ENCODE measurements at places on chromosomes 7 and 10. TPM values are rescaled to one million over a fixed set of nuclear protein-coding genes. Genes with fewer than 3 reads are reported as not detected.
A peak's percentile ranks its signal among the peaks of the same experiment; 100 is the strongest.

GRCh38 chr10:87038786-87039185 lies 18.7 kb downstream of the FAM25A start:
- DNase-seq = no peak
- H3K4me1 ChIP-seq = no peaks in the 10 kb centered on the region
- H3K27ac ChIP-seq = no peak overlapping the region
- no peak overlapping the region for H3K4me3 ChIP-seq
- no peaks in the 10 kb centered on the region for H3K27me3 ChIP-seq

DNA sequence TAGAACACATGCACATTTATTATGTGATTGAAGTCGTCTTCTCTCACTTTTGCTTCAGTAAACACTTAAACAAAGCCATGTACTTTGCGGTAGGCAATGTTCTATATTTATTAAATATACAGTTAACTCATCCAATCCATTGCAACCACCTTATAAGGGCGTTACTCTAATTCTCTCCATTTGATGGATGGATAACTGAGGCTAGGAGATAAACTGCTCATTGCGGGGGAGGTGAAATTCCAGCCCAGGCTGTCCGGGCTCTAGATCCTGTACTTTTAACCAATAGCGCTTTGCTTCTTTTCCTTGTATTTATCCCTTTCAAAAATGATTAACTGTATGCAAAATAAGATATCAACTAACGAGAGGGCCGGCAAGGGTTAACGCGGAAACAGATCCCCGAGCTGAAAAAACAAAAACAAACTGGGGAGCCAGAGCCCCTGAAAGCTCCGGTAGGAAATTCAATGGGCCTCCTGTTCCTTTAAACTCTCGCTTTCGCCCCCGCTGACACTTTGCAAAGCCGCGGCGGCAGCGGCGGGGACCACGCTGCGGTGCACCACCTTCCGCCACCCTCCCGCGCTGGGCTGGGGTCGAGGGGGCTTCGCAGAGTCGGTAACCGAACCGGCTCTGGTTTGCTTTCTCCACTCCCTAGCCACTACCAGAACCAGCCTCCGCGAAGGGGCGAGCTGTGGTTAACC lies 1.0 kb upstream of the PLXDC2 start:
- peak overlapping the region; percentile 83 for H3K4me3 ChIP-seq
- no peaks in the 10 kb centered on the region for H3K36me3 ChIP-seq
- H3K27ac ChIP-seq = peak overlapping the region; percentile 76

- peak overlapping the region; percentile 97 for H3K27ac ChIP-seq
- no peaks in the 10 kb centered on the region for H3K36me3 ChIP-seq
- peaks cover 26% of the 10 kb centered on the region for H3K4me1 ChIP-seq
- no peak for DNase-seq
- H3K4me3 ChIP-seq = peak overlapping the region; percentile 99
Measured at GRCh38 chr7:40135317-40135610, 459 bp downstream of the SUGCT start.

DNA sequence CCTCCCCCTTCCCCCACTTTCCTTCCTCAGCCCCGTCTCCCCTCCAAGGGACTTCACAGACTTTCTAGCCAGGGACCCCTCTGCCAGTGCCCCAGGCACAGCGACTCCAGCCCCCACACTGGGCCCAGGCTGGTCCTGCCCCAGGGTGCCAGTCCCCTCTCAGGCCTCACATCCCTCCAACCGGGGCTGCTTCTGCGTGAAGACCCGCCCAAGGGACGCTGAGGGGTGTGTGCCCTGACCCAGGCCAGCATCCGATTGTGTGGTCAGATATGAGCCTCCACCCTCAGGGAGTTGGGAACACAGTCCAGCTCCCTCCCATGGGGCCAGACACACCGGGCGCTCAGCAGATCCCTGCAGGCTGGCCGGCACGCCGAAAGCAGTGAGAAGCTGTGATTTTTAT lies 97.0 kb downstream of the MICALL2 start:
- no peak overlapping the region for H3K27ac ChIP-seq
- DNase-seq = peak; percentile 23
- H3K4me3 ChIP-seq = no peak overlapping the region
- H3K4me1 ChIP-seq = no peaks in the 10 kb centered on the region
- H3K27me3 ChIP-seq = peaks cover 78% of the 10 kb centered on the region

GRCh38 chr7:2003451-2003930 lies 229.3 kb downstream of the MAD1L1 start:
- DNase-seq = peak; percentile 5
- no peaks in the 10 kb centered on the region for H3K36me3 ChIP-seq
- no peak overlapping the region for H3K27ac ChIP-seq

DNA sequence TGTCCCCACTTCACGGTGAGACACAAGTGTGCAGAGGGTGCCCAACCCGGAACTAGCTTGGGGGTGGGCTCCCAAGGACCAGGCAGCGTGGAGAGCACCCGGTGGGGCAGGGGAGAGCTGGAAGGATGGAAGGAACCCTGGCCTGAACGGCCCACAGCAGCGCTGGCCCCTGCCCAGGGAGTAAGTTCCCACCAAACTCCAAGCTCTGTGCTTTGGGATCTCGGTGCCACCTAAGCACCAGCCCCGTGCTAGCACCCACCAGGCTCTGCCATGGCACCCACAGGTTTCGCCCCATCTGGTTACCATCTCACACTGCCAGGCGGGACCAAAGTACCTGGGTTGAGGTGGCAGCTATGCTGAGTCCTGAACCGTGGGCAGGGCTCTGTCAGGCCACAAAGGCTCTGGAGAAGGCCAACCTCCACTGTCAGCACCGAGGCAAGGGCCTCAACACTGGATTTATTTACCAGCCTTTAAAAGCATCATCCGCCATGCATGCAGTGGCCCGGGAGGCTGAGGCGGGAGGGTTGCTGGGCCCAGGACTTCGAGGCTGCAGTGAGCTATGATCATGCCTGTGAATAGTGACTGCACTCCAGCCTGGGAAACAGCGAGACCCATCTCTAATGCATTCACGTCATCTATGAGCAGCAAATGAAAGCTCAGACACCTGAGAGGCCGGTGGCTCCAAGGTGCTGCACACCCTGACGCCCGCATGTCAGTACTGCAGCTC lies 16.0 kb downstream of the GPER1 start:
- H3K27me3 ChIP-seq = no peaks in the 10 kb centered on the region
- peak overlapping the region; percentile 46 for H3K27ac ChIP-seq
- H3K4me3 ChIP-seq = no peak overlapping the region
- H3K4me1 ChIP-seq = peaks cover 16% of the 10 kb centered on the region
- DNase-seq = no peak
- H3K36me3 ChIP-seq = no peaks in the 10 kb centered on the region

The SPDYE2B gene
- total RNA-seq = not detected

The NUTM2B gene
- 0.86 TPM for total RNA-seq

DNA sequence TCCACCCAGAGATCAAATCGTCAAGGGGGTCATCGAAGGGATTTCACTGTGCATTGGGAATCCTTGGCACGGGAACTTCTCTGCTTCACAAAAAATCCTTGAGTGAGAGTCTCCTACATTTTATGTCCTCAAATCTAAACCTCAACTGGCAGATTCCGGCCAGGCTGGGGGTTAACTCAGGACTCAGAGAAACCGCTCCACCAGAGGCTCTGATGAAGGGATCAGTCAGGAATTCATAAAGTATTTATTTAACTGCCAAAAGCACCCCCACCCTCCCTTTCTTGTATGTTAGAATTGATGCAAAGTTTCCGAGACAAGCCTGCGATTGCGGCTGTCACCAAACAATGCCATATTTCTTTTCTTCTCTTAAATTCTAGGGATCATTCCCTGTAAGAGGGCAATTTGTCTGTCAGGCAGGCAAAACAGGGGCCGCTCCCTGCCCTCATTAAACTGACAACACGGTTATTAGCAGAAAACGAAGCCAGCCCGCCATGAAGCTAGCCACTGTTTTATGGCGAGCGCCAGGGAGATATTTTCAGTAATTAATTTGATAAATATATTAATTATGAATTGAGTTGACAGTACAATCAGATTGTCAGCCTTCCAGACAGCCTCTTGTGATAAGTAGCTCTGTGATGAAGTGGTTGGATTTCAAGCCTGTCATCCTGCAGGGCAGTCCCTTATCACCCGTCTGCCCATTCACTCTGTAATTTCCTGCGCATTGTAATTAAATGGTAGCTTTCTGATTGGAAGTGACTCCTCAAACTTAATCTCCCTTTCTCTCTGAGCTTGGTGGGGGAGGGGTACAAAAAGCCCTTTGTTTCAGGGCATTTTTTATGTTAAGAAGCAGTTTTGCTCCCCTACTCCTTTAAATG lies 153.0 kb upstream of the GPR26 start:
- H3K4me1 ChIP-seq = no peaks in the 10 kb centered on the region
- H3K36me3 ChIP-seq = no peaks in the 10 kb centered on the region
- H3K27me3 ChIP-seq = no peaks in the 10 kb centered on the region

GRCh38 chr10:117431160-117431559 lies 55.9 kb upstream of the PDZD8 start:
- no peaks in the 10 kb centered on the region for H3K4me1 ChIP-seq
- no peak for DNase-seq
- peaks cover 9% of the 10 kb centered on the region for H3K27me3 ChIP-seq

DNA sequence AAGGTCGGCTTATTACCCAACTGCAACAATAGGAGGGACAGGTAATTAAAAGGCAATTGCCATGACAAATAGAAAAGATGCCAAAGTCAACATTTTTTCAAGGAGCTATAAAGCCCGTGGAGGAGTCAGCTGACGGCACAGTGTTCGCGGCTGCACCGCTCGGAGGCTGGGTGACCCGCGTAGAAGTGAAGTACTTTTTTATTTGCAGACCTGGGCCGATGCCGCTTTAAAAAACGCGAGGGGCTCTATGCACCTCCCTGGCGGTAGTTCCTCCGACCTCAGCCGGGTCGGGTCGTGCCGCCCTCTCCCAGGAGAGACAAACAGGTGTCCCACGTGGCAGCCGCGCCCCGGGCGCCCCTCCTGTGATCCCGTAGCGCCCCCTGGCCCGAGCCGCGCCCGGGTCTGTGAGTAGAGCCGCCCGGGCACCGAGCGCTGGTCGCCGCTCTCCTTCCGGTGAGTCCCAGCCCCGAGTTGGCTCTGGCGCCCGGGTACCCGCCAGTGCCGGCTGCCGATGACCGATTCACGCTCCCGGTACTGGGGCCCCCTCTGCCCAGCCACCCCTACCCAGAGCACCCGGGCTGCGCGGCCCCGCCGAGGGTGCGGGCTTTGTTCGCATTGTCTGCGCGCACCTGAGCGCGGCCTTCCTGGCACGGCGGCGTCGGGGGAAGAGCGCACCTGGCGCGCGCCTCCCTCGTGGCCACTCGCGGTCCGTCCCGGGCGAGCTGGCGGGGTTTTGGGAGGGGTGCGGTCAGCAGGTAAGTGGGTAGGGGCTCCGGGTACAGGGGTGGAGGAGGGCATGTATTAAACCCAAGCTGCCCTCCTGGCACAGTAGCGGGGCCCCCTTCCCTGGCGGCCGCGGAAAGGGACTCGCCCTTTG lies at the start of gene VWA2:
VWA2 (plus strand) TSS at position 138 of the 877 bp plus-strand sequence. CDS start 9,460 bp downstream, outside the sequence.
- no peak within 1 kb of the TSS for H3K27ac ChIP-seq
- H3K4me3 ChIP-seq = peak within 1 kb of the TSS; percentile 65
- H3K27me3 ChIP-seq = peaks cover 73% of the 10 kb centered on the region
- H3K4me1 ChIP-seq = peaks cover 9% of the 10 kb centered on the region
- DNase-seq = peak; percentile 55
- no peaks in the 10 kb centered on the region for H3K36me3 ChIP-seq

GRCh38 chr10:77836299-77836820 lies 90.2 kb downstream of the DLG5 start:
- H3K27me3 ChIP-seq = no peaks in the 10 kb centered on the region
- no peak overlapping the region for H3K4me3 ChIP-seq
- no peaks in the 10 kb centered on the region for H3K4me1 ChIP-seq

The CFAP70 gene
- total RNA-seq = 0.81 TPM

The PON1 gene
- total RNA-seq = not detected

DNA sequence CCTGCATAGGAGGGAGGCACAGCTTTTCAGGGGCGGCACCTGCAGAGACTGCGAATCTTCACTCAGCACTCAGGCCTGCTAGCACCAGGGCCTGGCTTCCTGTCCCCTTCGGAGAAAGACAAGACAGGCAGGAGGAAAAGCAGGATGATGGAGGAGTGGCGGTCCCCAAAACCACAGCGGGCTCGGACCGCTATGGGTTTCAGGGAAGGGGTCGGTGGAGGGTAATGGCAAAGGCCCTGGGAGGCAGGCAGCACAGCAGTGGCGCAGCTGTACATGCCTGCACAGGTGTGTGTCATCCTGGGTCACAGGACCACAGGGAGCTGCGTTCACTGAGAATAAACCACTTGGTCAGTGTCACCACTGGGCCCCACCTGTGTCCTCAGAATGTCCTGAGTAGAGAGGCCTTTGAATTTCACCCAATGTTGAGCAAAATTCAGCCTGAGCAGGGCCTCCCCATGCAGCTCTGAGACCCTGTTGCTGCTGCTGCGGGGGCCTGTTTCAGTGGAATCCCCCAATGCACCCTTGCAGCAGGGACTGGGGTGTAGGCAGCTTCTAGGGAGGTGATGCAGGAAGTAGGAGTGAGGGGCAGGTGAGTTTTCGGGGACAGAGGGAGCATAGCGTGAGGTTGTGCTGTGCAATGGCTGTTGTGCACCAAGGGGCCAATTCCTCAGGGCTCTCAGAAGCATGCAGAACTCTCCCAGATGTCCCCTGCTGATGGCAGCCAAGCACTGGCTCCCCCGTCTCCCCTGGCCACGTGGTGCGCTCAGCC lies 90.6 kb upstream of the PPP2R2D start:
- H3K36me3 ChIP-seq = no peaks in the 10 kb centered on the region
- no peak for DNase-seq
- H3K27ac ChIP-seq = no peak overlapping the region
- H3K4me3 ChIP-seq = no peak overlapping the region

DNA sequence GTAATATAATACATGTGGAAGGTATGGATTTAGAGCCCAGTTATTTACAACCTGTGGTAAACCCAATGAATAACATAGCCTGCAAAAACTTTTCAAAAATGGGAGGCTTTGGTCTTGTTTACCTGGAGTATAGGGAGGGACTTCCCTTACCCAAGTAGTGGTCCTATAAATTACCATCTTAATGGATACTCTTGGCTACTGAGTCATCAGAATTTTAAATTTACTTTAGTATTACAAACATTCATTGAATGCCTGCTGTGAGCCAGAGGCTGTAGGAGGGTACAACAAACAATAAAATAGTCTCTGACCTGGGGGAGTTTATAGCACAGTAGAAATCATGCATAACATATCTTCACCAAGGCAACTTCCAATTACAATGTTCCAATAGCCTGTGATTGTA lies 365.1 kb downstream of the BBS9 start:
- no peak overlapping the region for H3K4me3 ChIP-seq
- H3K4me1 ChIP-seq = peaks cover 41% of the 10 kb centered on the region
- peak overlapping the region; percentile 51 for H3K27ac ChIP-seq
- no peaks in the 10 kb centered on the region for H3K27me3 ChIP-seq
- no peak for DNase-seq

The TET1 gene
- total RNA-seq = 1.8 TPM

GRCh38 chr10:104706886-104707285 lies 65.8 kb downstream of the SORCS3 start:
- DNase-seq = no peak
- no peak overlapping the region for H3K4me3 ChIP-seq
- no peaks in the 10 kb centered on the region for H3K36me3 ChIP-seq
- H3K4me1 ChIP-seq = no peaks in the 10 kb centered on the region

GRCh38 chr10:24869354-24870015 lies 82.9 kb downstream of the PRTFDC1 start:
- no peaks in the 10 kb centered on the region for H3K36me3 ChIP-seq
- H3K27me3 ChIP-seq = no peaks in the 10 kb centered on the region
- H3K4me3 ChIP-seq = no peak overlapping the region
- no peak for DNase-seq

GRCh38 chr7:68730964-68731363 lies 867.3 kb upstream of the AUTS2 start:
- no peak overlapping the region for H3K27ac ChIP-seq
- no peaks in the 10 kb centered on the region for H3K4me1 ChIP-seq
- DNase-seq = no peak
- H3K27me3 ChIP-seq = no peaks in the 10 kb centered on the region
- H3K4me3 ChIP-seq = no peak overlapping the region
- H3K36me3 ChIP-seq = no peaks in the 10 kb centered on the region

GRCh38 chr10:110150981-110151380 lies 56.4 kb upstream of the MXI1 start:
- no peak overlapping the region for H3K27ac ChIP-seq
- H3K36me3 ChIP-seq = no peaks in the 10 kb centered on the region
- DNase-seq = no peak
- H3K4me1 ChIP-seq = no peaks in the 10 kb centered on the region

The GHITM gene
- 265 TPM for total RNA-seq

The CRPPA gene
- 4.1 TPM for total RNA-seq

Data from psoas muscle (tissue), 8 donors.